ENCODE measurements at places on chromosomes 3 and 15. TPM values are rescaled to one million over a fixed set of nuclear protein-coding genes. Genes with fewer than 3 reads are reported as not detected.

Gene TM6SF1
- 31.2 TPM for total RNA-seq

Gene LRRC2
- total RNA-seq = 1.2 TPM

Gene LIPC
- 1.0 TPM for total RNA-seq

Gene GP9
- total RNA-seq = 2.6 TPM

- peaks cover 47% of the 10 kb centered on the region for H3K36me3 ChIP-seq
- no peak overlapping the region for H3K4me3 ChIP-seq
- no peak for DNase-seq
- peaks cover 6% of the 10 kb centered on the region for H3K4me1 ChIP-seq
- H3K27me3 ChIP-seq = no peaks in the 10 kb centered on the region
- H3K27ac ChIP-seq = peak overlapping the region; percentile 27
These were observed 14.9 kb downstream of the CCDC32 start for GRCh38 chr15:40549894-40550293.

DNA sequence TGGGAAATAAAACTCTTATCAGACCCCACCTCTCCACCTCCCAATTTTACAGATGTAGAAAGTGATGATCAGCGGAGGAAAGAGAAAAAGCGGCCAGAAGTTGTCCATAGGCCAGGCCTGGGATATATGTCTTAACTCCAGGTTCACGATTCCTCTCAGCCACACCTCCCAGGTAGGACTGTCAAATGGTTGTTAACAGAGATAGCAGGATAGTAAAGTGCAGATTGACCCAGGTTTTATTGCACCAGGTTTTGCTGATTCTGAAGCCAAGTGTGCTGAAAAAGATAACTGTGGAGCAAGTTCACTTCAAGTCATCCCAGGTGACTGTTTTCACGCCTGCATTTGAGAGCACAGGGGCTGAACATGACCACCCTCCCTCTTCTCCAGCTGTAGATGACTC, 36.1 kb downstream of the LSM3 start:
- no peak overlapping the region for H3K4me3 ChIP-seq
- no peaks in the 10 kb centered on the region for H3K36me3 ChIP-seq
- H3K4me1 ChIP-seq = no peaks in the 10 kb centered on the region
- DNase-seq = no peak

DNA sequence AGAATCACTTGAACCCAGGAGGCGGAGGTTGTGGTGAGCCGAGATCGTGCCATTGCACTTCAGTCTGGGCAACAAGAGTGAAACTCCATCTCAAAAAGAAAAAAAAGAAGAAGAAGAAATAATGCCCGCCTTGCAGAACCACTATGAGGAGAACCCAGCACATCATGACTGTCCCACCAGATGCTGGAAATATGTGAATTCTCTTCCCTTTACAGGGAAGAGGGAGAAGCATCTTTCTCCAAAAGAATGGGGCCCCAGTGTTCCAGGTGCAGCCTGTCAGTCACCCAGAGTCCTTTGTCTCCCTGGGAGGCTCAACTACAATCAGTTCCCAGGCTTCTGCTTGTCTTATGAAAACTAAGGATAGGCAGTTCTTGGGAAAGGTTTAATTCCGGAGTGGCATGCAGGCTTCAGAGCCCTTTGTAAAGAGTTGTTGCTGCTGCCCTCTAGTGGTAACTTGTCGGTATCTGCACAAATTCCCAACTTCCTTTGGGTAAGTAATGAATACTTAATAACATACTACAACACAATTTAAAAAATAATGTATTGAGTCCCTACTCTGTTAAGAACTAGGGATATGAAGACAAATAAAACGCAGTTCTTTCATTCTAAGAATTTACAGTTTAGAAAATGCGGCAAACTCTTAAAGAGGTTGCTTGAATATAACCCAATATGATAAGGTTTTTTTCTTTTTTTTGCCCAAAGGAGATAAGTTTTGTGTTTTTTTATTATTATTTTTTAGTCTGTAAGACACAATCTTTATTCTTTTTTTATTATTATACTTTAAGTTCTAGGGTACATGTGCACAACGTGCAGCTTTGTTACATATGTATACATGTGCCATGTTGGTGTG, 18.6 kb upstream of the TICRR start:
- H3K4me3 ChIP-seq = no peak overlapping the region
- H3K36me3 ChIP-seq = no peaks in the 10 kb centered on the region
- H3K27ac ChIP-seq = no peak overlapping the region

DNA sequence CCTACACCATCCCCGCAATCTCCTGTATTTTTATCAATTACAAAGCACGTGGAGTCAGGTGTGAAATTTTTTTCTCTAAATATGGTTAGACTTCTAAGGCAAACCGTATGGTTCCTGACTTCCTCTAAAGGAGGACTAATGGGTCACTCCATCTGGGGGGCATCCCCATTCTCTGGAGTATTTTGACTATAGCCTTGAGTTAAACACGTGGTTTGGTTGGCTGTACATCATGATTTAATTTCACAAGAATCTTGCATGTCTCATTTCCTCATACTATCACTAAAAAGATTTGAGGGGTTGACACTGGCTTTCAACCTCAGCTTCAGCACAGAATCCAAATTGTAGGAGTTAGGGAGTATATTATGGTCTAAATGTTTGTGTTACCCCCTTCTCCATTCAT, 25.3 kb upstream of the ZNF770 start:
- H3K27ac ChIP-seq = no peak overlapping the region
- no peaks in the 10 kb centered on the region for H3K36me3 ChIP-seq
- no peaks in the 10 kb centered on the region for H3K4me1 ChIP-seq
- no peak for DNase-seq
- no peaks in the 10 kb centered on the region for H3K27me3 ChIP-seq

GRCh38 chr3:157311633-157312375, 124.8 kb upstream of the PTX3 start:
- no peaks in the 10 kb centered on the region for H3K27me3 ChIP-seq
- H3K27ac ChIP-seq = no peak overlapping the region
- H3K36me3 ChIP-seq = no peaks in the 10 kb centered on the region
- DNase-seq = no peak
- H3K4me3 ChIP-seq = no peak overlapping the region
- H3K4me1 ChIP-seq = no peaks in the 10 kb centered on the region

Data from lower lobe of right lung (tissue), 2 donors.